Activated CD8-positive, alpha-beta memory T cell treated with anti-CD3 and anti-CD28 coated beads, Interleukin-2, amount 50 U/mL, for 4 hours (primary cell): ENCODE measurements at places on chromosomes 5 and 9.
A peak's percentile ranks its signal among the peaks of the same experiment; 100 is the strongest.

DNA sequence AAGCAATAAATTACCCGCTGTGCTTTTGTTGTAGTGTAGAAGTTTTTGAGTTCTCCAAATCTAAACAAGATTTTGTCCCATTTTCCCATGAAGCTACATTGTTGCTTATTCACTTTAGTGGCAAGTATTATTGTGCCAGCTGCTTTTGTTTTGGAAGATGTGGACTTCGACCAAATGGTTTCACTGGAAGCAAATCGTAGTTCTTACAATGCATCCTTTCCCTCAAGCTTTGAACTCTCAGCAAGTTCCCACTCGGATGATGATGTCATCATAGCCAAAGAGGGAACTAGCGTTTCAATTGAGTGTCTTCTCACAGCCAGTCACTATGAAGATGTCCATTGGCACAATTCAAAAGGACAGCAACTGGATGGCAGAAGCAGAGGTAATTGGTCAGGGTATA lies 10.9 kb downstream of the MFAP3 start:
- no peak for DNase-seq

DNA sequence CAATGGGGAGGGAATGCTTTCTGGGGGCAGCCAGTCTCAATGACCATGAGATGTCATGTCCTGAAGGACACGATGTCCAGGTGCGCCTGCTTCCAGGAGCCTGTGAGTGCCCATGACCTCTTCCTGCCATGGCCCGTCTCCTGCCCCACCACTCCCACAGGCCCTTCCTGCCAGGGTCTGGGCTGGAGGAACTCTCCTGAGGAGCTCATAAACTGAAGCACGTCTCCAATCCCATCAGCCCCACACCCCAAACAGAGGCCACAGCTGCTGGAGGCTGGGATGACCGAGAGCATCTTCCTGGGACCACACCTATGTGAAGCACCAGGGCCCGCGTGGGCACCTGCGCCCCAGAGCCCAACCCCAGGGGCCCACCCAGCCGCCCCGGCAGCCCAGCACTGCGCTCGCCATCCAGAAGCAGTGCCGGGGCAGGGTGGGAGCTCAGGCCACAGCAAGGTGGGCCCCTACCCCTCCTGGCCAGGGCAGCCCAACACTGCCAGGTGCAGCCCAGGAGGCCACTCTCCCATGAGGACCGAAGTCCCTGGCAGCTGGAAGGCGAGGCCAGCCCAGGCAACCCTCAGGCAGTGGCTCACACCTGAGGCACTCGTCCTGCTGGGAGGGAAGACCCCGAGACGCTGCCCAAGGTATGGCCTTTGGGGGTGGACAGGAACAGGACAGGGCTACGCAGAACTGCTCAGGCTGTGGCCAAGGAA lies 53.9 kb upstream of the UBAC1 start:
- DNase-seq, result peak; percentile 10

GRCh38 chr9:81540142-81540710 lies 149.1 kb downstream of the TLE1 start:
- no peak for DNase-seq

DNA sequence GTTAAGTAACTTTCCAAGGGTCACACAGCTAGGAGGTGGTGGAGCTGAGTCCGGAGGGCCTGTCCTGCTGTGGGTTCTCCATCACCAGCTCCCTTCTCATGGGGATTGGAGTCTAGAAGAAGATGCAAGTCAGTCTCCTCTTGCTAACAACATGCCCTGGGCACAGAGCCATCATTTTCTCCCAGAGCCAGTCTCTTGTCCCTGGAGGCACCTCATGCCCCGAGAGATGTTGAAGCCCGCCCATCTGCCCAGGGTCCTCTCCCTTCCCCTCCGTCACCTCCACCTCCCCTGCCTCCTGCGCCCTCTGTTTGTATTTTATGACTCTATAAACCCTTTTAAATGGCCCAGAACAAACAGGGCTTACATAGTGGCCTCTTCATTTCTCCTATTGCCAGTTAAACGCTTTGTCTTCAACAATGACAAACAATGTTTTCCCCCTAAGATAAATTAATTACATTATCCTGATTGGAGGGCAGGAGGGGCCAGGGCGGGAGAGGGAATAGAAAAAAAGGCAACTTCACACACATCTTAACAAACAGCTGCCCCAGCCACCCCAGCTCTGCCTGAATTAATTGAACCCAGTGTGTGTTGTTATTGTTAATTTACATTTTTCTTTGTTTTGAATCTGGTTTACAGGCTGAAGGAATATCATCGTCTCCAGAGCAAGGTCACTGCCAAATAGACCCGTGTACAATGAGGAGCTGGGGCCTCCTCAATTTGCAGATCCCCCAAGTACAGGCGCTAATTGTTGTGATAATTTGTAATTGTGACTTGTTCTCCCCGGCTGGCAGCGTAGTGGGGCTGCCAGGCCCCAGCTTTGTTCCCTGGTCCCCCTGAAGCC lies 55.8 kb downstream of the ASS1 start:
- DNase-seq, result no peak

GRCh38 chr9:105930011-105930627 lies 235.8 kb downstream of the TMEM38B start:
- DNase-seq, result no peak

DNA sequence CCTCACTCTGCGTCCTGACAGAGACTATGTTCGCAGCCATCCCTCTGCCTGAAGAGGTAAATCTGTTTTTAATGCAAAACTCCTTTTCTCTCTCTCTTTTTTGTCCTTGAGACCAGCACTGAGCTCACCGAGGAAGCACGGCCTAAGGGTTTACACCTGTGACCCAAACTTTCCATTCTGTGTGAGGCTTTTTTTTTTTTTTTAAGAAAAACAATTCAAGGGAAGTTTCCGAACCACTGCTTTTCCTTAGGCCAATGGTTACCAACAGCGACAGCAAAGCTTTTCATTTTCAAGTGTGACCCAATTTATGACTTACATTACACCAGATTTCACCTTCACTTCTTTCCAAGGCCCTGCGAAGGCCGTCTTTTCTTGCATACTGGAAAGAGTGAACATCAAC lies 205.9 kb downstream of the EFNA5 start:
- no peak for DNase-seq
